ENCODE measurements at places on chromosomes 6 and 20. TPM values are rescaled to one million over a fixed set of nuclear protein-coding genes. Genes with fewer than 3 reads are reported as not detected.

- ATAC-seq = no peak
Observed at GRCh38 chr6:90458353-90459224, 128.3 kb downstream of the MAP3K7 start.

PRKN gene
- 2.4 TPM for total RNA-seq

- no peak for ATAC-seq
Observed at GRCh38 chr6:105568142-105568541, 165.3 kb upstream of the PREP start.

- no peak for ATAC-seq
Observed at GRCh38 chr6:117381749-117382148, 44.0 kb downstream of the ROS1 start.

MTFR2 gene
- 4.3 TPM for total RNA-seq

- no peak for ATAC-seq
Observed at GRCh38 chr6:25423358-25423757, 144.2 kb downstream of the CARMIL1 start.

FRK gene
- total RNA-seq = 7.8 TPM

DNA sequence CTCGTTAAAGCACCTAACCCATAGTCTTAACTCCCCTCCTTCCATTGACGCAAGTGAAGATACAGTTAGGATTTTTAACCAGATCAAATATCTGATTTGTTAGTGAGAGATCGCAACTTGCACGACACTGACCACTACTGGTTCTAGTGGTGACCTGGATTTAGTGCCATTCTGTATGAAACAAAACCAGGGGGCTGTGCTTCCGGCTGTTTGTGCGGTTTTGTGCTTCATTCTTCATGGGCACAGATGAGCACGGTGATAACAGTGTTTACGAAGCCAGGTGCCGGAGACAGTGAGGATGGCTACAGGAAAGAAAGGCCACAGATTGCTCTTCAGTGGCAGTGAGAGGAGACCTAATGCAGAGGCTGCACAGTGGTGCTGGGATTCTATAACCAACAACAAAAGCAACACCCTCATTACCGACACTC is 75.5 kb downstream of the NOL4L start:
- ATAC-seq = no peak

TXLNB gene
- 0.24 TPM for total RNA-seq

QKI gene
- 39.6 TPM for total RNA-seq

- no peak for ATAC-seq
Observed at GRCh38 chr20:17844549-17845298, 123.9 kb downstream of the SNX5 start.

DNA sequence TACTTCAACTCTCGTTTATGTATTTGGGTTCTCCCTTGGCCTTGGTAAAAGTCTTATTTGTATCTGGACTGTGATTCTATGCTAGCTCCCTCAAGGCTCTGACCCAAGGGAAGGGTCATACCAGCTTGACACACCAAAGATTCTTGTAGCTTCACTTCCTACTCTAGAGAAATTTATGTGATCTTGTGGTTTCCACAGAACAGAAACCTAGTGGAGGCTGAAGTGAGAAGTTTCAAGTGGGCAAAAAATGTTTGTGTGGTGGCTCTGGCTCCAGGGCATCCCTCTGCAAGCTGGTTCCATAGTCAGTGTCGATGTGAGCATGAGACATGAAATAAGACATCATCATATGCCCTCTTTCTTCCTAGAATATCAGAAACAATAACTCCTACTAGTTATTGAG is 48.1 kb upstream of the TNFRSF21 start:
- ATAC-seq = no peak

- no peak for ATAC-seq
Observed at GRCh38 chr6:43865086-43865485, 95.1 kb downstream of the VEGFA start.

DNA sequence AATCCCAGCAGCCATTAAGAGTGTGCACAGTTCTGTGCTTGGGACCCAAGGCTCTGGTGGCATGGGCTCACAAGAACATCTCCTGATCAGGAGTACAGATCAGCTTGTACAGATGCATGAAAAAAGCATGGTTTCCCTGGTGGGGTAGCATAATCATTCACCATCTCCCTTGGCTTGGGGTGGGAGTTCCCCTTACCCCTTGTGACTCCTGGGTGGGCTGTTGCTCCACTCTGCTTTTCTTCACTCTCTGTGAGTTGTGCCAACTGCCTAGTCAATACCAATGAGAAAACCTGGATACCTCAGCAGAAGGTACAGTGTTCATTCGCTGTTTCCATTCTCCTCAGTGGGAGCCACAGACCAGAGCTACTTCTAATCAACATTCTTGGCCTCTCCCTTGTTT is 13.6 kb upstream of the HLA-DQB1 start:
- no peak for ATAC-seq

- no peak for ATAC-seq
Observed at GRCh38 chr6:52573295-52573694, 3.6 kb downstream of the TRAM2 start.

DNA sequence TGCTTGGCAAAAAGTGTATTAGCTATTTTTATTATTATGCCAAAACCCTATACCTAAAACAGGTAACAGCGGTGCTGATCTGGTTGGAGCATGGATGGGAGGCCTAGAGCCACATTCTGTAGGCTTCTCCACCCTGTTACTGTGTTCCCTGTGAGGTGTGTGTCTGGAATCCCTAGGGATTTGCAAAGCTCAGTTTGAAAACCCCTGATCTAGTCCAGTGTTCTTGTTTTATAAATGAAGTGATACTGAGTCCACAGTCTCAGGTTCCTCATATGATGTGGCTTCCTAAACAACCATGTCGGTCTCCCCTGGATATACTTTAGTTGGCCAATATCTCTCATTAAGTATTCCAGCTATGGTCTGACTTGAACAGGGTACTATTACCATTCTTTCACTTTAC is 16.3 kb downstream of the ACSS2 start:
- ATAC-seq = no peak

DNA sequence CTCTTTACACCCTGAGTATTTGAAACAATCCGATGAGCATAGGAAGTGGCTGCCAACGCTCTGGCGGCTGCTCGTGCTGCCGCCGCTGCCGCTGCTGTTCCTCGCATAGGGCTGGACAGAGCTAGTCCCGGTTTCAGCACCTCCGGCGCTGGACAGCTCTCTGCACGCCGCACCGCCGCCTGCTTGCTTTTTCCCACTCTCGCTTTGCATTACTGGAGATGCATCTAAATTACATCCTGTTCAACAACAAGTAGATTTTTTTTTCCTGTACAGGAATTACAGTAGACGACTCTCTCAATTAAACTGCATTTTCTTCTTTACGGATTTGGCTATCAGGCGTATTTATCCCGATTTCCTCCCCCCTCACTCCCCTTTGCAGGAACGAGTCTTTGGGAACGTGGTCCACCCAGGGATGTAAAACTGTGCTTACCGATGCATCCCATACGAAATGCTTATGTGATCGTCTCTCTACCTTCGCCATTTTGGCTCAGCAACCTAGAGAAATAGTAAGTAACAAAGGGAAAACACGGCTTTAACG is 563.8 kb downstream of the LMBRD1 start:
- peak; percentile 64 for ATAC-seq

C20orf96 gene
- total RNA-seq = 2.0 TPM

DNA sequence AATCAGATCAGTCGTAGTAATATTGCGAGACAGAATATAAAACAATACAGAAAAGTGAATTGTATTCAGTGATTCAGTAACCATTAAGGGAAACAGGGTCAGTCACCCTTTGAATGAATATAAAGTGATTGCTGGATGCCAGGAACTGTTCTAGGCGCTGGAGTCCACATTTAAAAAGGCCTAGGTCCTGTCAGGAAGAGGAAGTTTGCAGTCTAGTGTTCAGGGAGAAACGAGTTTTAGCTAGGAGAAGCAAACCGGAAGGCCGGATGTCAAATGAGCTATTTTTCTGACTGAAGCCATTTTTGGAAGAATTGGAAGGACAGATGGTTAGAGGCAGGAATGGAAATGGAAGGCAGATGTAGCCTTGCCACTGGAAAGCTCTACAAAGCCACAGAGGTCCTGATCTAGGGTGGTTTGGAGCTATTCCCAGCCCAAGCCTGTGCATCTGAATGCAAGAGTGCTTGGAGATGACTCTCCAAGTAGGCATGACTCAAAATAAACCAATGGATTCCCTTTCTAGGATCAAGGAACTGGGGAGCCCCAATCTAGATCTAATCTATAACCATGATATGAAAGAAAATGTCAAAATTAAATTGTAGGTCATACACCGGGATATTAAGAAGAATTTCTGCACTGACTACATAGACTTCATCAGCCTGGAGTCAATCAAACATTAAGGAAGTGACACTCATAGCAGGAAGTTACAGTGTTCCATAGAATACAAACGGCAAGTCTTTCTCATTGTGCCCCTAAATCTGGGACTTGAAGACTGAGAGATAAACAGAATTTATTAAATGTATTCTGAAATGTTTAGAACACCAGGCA is 36.8 kb upstream of the CDKAL1 start:
- no peak for ATAC-seq

DNA sequence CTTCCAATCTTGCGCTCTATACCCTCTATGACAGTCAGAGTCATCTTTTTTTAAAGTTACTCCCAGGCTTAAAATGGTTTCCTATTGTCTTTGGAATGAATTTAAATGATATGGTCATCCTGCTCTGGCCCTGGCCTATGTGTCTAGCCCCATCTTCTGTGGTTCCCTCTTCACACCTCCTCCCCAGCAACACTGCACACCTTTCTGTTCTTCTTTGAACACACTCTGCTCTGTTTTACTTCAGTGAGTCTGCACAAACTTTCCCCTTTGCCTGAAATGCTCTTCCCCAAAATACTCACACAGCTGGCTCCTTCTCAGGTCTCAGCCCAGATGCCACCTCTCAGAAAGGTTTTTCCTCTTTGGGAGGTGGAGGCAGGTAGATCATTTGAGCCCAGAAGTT is 132.7 kb downstream of the FYN start:
- no peak for ATAC-seq

TREM1 gene
- 0.20 TPM for total RNA-seq

DNA sequence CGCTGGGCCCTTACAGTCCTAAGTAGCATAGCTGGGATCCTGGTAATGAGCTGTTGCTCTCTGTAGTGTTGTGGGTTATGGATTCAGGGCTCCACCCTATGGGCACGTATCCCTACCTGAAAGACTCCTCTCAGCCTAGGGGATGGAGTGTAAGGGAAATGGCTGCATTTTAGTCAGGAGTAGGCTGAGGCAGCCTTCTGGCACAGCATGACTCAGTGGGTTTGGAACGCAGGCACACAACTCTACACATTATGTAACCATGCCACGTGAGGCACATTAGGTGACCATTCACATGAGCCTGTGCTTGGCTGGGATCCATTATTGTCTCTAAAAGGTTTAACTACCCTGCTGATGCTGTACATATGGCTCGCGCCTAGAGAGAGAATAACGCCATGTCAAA is 27.8 kb downstream of the HDDC2 start:
- ATAC-seq = peak; percentile 93

- no peak for ATAC-seq
Observed at GRCh38 chr6:111714416-111715270, 109.0 kb upstream of the TRAF3IP2 start.

SLC17A3 gene
- total RNA-seq = not detected

ALDH8A1 gene
- total RNA-seq = 0.16 TPM

DNA sequence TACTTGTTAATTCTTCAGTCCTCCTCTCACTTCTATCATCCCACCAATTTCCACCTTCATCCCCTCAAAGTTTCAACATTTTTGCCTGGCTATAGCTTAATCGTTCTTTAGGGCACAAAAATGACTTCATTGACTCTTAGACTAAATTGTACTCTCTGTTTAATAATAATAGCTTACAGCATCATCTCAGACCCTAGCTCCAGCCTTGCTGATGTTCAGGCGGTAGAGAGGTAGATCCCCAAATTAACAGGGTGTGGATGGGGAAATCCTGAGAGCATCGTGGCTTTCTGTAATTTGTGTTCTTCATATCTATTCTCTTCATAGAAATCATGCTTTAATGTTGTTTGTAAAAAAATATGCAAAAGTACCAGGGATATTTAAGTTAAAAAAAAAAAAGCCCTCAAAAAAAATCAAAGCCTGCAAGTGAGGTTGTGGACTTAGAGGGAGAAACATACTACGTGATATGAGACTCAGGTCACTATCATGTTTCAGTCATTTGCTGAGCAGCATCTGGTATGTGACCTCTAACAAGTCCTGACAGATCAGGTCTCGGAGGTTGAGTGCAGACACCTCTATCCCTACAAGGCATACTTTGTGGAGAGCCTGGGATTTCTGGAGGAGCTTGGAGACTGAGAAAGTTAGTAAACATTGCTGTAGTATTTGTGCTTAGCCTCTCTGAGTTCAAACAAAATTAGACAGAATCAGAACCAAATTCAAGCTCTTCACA is 1063.3 kb upstream of the CITED2 start:
- no peak for ATAC-seq

LBP gene
- 0.12 TPM for total RNA-seq

GRCh38 chr20:54429364-54429763 is 46.0 kb upstream of the DOK5 start:
- ATAC-seq = no peak

- ATAC-seq = no peak
Observed at GRCh38 chr6:16982807-16983206, 119.0 kb upstream of the STMND1 start.

DCDC2 gene
- not detected for total RNA-seq

DNA sequence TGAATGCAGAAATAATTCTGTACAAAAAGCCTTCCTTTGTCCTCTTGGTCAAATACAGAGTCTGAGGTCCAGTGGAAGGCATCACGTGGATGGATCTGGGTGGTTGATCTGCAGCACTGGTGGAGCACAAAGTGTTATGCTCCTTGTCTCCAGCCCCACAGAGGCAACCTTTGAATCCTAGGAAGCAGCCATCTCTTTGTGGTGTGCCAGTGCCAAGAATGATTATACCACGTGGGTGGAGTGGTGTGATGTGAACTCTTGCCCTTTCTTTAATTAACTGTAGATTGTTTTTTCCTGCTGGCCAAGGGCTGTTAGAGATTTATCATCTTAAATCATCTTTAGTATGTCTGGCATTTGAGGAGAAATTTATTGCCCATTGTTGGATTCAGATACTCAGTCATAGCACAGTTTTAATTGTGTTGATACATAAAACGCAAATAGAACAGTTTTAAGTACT is 31.1 kb downstream of the NCOA7 start:
- peak; percentile 37 for ATAC-seq

- ATAC-seq = no peak
Observed at GRCh38 chr6:136947037-136947436, 24.9 kb downstream of the SLC35D3 start.

ECT2L gene
- not detected for total RNA-seq

SPATS1 gene
- not detected for total RNA-seq

DNA sequence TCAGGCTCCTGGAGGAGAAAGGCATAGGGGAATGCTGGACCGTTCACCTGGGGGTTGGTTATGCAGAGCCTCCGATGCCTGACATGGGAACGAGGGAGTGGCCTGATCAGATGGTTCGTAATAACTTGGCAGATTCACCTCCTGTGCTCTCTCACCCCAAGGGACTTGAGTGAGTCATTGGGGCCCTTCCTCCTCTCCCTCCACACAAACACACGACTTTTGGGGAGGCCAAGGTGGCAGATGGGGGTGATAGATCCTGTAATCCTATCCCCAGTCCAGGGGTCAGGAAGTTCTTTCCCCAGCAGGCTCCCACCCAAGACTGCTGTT is 45.6 kb upstream of the ARFGEF2 start:
- no peak for ATAC-seq

FIG4 gene
- 8.8 TPM for total RNA-seq

SOX18 gene
- 5.4 TPM for total RNA-seq

Measured in esophagus mucosa (tissue), 1 donor.